ENCODE measurements at places on chromosomes 12 and 14.

DNA sequence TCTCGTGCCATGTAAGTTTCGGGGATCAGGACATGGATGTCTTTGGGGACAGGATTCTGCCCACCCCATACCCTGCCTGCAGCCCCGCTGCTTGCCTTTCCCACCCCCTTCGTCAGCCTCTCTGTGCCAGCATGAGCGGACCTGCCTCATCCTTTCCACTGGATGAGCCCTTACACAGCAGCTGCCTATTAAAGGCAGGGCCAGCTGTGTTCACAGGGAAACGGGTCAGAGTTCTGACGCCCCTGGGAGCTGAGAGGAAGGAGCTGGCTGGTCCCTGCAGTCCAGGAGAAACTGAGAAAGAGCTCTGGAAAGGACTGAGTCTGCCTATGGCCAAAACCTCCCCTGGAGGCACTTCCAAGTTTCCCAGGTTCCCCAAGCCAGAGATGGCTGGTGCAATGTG lies 83.5 kb upstream of the NCOR2 start:
- DNase-seq: no peak

GRCh38 chr12:57069523-57069922 lies 9.1 kb downstream of the NEMP1 start:
- peak; percentile 85 for DNase-seq

DNA sequence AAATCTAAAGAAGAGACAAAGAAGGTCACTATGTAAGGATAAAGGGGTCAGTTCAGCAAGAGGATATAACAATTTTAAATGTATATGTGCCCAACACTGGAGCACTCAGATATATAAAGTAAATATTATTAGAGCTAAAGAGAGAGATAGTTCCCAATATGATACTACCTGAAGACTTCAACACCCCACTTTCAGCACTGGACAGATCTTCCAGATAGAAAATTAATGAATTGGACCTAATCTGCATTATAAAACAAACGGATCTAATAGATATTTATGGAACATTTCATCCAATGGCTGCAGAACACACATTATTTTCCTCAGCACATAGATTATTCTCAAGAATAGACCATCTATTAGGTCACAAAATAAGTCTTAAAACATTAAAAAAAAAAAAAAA lies 24.1 kb upstream of the SRGAP1 start:
- DNase-seq: no peak

GRCh38 chr12:108587826-108588225 lies 10.1 kb downstream of the TMEM119 start:
- no peak for DNase-seq

DNA sequence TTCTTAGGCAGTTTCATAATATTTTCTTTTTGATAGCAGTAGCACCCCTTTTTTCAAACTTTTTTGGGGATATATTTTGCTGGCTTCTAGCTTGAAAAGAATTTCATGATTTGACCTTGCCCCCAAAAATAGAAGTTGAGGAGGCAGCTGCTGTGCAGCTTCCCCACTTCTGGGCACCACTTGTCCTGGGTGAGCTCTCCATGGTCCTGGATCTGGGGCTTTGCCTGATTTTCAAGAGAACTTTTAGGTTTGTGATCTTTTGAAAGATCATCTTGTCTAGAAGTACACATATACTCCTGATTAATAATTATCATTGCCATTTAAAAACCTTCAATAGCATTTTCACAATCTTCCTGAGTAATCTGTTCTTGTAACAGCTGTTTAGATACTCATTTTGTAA lies 271.6 kb downstream of the NPAS3 start:
- no peak for DNase-seq

DNA sequence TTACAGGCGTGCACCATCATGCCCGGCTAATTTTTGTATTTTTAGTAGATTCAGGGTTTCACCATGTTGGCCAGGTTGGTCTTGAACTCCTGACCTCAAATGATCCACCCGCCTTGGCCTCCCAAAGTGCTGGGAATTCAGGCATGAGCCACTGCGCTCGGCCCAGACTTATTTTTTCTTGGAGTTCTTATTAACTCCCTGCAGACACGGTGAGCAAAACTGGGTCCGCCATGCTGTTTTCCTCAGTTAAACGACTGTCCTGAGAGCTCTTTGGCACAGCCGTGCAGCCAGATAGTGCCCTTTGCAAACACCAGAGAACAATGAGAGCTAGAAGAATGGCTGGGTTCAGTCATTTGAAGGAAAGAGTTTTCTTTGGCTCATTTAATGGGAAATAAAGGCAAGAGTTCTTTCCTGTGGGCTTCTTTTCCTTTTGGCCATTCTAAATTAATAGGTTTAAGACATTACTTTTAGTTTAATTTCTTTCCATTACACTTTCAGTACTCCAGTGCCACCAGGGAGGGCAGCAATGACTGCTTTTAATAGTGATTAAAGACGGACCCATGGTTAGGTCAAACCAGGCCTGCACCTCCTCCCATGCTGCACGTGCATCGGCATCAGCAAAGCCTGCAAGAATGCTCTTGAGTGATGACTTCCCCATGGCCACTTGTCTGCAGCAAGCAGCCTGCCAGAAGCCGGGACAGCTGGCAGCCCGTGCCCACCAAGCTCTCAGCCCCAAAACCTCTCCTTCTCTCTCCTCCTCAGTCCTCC lies 60.7 kb downstream of the VCPKMT start:
- no peak for DNase-seq

GRCh38 chr12:11927286-11927935 lies 143.3 kb upstream of the BCL2L14 start:
- DNase-seq: no peak

- no peak for DNase-seq
Measured at GRCh38 chr12:57370696-57371095, 60.1 kb downstream of the R3HDM2 start.

DNA sequence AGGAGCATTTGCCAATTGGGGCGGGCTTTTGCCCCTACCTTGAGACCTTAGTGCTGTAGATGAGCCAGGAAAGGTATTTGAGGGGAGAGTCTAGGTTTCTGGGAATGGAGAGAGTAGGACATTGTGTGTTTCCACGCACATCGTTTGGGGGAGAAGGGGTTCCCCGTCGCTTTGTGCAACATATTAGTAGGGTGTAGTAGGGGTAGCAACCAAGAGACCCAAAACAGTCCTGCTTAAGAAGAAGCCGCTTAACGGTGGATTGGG lies 694 bp upstream of the PTGES3 start:
- peak; percentile 24 for DNase-seq

DNA sequence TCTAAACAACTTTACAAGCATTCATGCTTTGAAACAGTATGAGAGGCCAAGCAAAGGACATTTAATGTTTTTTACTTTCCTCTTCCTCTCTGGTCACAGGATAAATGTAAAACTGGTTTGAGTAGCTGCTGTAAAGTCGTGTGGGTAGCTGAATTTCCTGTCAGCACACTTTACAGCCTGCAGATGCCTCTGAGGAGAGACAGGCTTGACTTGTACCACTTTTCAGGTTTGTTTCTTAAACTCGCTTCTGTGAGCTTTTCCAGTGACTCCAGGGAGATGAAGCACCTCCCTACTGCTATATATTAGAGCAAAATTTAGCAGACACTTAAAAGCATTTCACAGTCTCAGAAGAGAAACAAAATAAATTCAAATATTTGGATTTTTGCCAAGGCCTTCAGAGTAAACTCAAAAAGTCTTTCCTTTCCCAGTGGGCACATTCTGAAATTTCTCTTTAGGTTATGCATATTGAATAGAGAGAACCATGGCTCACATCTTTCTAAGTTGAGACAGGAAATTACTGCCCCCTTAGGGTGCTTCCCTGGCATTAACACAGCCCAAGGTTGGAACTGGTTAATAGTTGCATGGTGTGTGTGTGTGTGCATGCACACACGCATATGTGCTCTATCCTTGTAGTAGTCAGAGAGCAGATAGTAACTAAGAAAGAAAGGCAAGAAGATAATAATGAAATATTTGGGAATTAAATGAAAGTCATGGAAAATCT lies 557.3 kb upstream of the MIS18BP1 start:
- DNase-seq: no peak

DNA sequence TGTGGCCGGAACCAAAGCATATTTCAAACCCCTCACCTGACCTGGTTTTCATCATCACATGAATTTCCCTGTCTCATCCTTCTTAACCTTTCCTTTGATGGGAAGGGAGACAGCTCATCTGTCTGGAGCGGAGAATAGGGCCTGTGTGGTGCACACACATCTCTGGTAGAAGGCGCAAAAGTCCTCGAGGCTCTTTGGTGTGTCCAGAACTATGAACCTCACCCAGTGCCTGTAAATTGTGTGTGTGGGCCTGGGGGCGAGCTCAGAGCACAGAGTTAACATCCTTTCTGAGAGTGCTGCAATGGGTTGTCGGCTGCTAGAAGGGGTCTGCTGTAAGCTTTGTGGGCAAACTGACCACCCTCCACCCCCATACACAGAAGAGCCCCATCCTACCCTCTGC lies 749 bp downstream of the GALNT6 start:
- no peak for DNase-seq

DNA sequence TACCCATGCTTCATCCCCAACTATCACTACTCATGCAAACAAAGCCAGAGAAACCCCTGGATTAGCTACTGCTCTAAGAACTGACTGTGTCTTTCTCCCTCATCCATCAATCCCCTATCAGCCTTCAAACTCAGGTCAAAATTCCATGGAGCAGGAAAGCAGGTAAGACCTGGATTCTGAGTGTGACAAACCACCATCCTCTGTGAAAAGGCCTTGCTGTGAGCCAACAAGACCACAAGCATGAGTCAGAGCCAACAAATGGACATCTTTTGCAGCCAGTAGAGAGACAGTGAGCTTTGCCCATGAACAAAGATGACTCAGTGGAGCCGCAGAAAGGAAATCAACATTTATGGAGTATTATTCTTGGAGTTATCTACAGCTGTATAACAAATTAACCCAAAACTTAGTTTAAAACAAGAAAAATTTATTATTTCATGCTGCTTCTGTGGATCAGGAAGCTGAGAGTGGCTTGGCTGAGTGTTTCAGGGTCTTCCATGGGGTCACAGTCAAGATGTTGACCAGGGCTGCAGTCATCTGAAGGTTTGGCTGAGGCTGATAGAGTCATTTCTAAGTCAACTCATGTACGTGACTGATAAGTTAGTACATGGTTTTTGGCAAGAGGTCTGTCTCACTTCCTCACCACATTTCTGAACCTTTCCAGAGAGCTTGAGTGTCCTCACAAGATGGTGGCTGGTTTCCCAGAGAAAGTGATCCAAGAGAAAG lies 61.1 kb downstream of the PITPNM2 start:
- peak; percentile 13 for DNase-seq

- DNase-seq: no peak
Measured at GRCh38 chr12:114774197-114774596, 90.2 kb upstream of the TBX3 start.

DNA sequence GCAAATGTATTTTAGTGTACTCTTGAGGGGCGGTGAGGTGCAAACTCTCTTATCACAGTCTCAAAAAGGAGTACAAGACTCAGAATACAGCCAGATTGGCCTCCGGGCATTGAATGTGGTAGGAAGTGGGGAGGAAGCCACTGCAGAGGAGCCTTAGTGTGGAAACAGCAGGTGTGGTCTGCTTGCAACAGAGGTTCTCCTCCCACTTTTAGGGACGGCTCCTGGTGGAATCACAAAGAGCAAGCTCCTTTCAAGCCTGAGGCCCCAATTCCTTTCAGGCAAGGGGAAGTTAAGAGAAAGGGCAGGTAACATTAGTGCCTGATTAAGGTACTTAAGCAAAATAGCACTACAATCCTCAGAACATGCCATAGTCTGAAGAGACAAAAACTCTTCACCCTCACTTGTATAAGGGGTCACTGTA lies 23.7 kb upstream of the SLC2A3 start:
- peak; percentile 44 for DNase-seq

GRCh38 chr12:57248934-57249742 lies 1.8 kb downstream of the STAC3 start:
- DNase-seq: no peak

DNA sequence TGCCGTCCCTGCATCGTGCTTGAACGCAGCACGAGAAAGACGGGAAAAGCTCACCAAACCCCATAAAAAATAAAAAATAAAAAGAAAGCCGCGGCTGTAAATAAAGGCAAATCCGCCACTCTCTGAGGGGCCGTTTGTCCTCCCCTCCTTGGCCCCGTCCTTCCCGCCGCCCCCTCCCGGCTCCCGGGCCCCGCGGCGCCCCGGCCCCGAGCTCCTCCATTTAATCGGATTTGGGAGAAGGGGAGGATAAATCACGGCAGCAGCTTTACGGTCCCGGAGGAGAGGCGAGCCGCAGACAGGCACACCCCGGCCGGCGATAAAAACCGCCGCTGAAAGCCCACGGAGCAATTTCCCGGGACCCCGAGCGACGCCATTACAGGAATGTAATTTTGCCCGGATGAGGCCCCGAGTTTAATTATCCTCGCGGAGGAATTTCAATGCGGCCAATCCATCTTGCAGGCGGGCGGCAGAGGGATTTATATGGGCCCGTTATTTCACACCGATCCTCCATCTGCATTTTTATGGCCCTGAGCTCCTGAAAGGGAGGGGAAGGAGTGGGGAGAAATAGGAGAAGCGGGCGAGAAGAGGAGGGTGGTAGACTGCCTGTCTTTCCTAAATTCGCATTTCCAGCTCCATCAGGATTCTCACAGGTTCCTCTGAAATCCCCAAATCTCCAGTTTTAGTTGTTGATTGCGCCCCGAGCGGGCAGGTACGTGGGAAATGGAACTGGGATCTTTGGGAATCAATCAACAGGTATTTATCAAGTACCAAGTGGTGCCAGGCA lies 1.3 kb upstream of the ATP5MC2 start:
- DNase-seq: no peak
